ENCODE measurements at places on chromosomes 16 and 17.

GRCh38 chr17:30337393-30337999 is 3.6 kb upstream of the TMIGD1 start:
- DNase-seq, result no peak

- peak; percentile 21 for DNase-seq
Measured at GRCh38 chr17:4833941-4834680, 971 bp downstream of the MINK1 start.

DNA sequence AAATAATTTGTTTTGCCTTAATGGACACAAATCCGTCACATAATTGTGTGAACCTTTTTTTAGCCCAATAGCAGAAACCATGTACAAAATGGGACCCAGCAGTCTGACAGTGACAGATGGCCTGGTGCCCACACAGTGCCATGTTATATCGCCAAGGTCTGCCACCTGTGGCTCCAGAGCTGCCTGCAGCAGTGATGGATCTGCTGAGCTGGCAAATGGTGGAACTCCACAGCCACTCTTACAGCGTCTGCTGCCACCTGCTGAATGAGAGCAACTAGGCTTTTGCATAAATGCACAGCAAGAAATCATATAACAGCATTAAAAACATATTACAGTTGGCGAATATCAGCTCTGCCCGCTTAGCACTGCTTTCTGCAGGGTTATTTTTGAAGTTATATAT is 59.4 kb downstream of the NUP93 start:
- DNase-seq, result peak; percentile 21

DNA sequence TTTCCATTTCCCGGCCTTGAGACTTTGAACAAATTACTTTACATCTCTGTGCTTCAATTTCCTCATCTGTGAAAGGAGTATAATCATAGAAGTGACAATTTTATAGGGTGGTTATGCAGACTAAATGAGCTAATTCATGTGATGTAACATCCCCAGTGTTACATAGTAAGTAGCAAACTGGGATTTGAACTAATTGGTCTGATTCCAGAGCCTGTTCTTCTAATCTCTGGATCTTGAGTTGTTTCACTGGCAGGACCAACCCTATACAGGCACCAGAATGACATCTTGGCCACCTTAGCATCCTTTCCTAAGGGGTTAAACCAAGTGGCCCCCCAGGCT is 77.7 kb downstream of the AATF start:
- no peak for DNase-seq

- DNase-seq, result no peak
Measured at GRCh38 chr17:628089-628941, 86.3 kb downstream of the VPS53 start.

DNA sequence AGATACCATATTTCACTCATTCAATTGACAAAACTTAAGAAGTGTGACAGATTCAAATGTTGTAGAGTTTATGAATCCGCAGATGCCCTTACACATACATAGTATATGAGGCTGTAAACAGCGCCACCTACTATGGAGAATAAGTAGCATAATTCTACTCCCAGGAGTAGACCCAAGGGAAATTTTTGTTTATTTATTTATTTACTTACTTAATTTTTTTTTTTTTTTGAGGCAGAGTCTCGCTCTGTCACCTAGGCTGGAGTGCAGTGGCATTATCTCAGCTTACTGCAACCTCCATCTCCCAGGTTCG is 35.5 kb downstream of the GAN start:
- no peak for DNase-seq

- DNase-seq, result no peak
Measured at GRCh38 chr17:1035546-1036170, 38.7 kb downstream of the TIMM22 start.

DNA sequence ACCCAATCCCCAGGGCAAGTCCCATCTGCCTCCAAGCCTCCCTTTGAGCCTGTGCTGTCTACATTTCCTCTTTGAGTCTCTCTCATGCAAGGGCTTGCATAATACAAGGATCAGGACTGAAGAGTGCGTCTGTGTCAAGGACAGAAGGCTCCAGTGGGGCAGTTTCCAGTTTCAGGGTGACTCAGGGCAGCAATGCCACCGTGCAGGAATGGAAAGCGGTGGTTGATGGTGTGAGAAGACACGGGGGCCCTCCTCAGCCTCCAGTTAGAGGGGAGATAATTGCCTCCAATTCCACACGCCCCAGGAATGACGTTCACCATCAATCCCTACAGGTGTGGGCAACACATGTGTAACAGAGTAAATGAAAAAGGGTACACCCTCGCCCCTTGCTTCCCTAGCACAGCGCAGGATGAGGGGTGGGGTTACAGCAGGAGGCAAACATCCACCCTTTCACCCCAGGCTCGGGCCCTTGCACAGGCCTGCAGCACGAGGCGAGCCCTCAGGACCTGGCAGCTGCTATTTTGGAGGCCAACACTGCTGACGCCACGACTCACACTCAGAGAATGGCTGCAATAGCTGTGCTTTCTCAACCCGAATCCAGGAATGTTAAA is 24.8 kb upstream of the SLC25A19 start:
- peak; percentile 90 for DNase-seq

- DNase-seq, result no peak
Measured at GRCh38 chr16:66906916-66907836, 11.5 kb downstream of the CDH16 start.

DNA sequence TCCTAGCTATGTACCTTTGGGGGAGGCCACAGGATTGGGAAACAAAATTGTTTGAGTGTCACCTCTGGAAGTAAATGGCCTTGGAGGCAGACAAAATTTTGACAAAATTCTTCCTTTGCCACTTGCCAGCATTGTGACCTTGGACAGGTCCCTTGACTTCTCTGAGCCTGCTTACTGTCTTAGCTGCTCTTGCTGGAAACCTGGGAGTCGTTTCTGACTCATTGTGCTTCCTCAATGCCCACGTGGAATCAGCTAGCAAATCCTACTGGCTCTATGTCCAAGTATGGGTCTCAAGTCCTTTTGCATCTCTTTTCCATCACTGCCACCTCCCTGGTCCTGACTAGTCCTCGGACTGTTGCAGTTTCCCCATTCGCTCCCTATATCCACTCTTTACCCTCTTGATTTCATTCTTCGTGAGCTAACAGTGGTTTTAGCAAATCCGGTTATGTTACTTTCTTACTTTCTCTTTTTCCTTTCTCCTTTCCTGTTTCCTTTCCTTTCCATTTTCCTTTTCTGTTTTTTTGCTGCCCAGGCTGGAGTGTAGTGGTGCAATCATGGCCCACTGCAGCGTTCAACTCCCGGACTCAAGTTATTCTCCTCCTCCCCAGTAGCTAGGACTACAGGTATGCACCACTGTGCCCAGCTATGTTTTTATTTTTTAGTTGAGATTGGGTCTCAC is 68.1 kb upstream of the LGALS9 start:
- DNase-seq, result no peak

GRCh38 chr17:38742411-38743308 is 5.5 kb downstream of the PCGF2 start:
- DNase-seq, result peak; percentile 22

GRCh38 chr16:53433509-53433908 is 762 bp upstream of the RBL2 start:
- DNase-seq, result no peak

GRCh38 chr16:47475786-47476185 is 14.7 kb downstream of the PHKB start:
- DNase-seq, result no peak

- no peak for DNase-seq
Measured at GRCh38 chr17:37825851-37826250, 81.0 kb upstream of the HNF1B start.

GRCh38 chr17:2709183-2709661 is 2.3 kb downstream of the CLUH start:
- DNase-seq, result no peak

DNA sequence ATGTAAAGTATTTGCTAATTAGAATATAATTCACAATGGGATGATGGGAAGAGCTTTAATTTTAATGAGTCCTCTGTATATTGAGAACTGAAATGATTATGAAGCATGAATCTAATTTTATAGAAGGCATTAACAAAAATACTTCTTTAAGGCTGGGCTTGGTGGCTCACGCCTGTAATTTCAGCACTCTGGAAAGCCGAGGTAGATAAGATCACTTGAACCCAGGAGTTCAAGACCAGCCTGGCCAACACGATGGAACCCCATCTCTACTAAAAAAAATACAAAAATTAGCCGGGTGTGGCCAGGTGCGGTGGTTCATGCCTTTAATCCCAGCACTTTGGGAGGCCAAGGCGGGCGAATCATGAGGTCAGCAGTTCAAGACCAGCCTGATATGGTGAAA is 12.0 kb downstream of the CDK12 start:
- DNase-seq, result no peak

- peak; percentile 71 for DNase-seq
Measured at GRCh38 chr16:57576429-57576870, 34.0 kb downstream of the ADGRG5 start.

DNA sequence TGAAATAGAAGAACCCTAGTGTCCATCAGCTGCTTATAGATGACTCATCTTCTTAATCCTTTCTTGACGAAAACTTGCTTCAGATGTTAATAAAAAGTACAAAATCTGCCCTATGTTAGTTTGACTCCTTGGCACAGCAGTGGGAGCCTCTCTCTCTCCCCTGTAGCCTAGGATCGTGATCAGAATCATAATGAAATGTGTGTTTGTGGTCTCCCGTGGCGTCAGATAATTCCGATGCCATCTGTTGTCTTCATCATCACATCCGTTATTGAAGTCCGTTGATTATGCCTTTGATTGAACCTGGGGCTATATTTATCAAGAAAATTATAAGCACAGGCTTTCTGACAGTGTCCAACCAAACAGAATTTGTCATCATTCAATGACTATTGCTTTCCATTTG is 102.5 kb downstream of the BMERB1 start:
- DNase-seq, result no peak

- DNase-seq, result no peak
Measured at GRCh38 chr16:89275284-89275584, 57.7 kb downstream of the ZNF778 start.

DNA sequence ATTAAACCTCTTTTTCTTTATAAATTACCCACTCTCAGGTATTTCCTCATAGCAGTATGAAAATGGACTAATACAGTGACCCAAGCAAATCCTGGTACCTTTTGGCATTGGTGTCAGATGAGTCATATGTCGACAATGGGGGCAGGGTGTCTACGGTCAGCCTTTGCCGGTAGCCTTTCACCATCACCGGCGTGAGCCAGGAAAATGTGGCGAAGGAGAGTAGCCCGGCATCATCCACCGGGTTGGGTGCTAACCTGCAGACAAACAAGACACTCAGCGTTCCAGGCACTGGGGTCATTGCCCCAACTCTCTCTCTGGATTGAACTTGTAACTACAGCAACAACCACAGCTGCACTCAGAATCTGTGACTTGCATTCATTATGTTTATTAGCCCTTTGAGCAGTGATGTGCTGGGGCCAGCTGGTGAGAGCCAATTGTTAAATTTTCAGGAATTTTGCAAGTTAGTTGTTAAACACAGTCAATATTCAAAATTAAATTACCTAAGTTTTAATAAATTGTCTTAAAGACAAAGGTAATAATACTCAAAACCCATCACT is 11.9 kb downstream of the ABCC12 start:
- DNase-seq, result no peak

DNA sequence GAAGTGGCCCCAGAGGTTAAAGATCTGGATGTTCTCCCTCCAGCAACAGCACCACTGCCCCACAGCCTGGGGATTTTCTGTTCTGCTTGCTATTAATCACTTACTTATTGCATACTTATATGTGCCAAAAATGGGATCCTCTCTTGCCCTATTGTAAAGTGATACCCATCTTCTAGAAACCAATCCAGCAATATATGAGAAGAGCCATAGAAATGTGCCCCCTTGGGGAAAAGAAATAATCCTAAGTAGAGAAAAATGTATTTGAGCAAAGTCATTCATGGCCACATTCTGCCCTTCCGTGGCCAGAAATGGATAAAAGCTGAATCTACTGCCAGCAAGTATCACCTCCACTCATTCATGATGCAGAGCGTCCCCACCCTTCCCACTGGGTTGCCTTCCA is 20.9 kb downstream of the SOST start:
- DNase-seq, result no peak

GRCh38 chr17:57574040-57574513 is 171.0 kb downstream of the CCDC182 start:
- no peak for DNase-seq

GRCh38 chr16:3587547-3588110 is 10.4 kb upstream of the NLRC3 start:
- DNase-seq, result no peak

DNA sequence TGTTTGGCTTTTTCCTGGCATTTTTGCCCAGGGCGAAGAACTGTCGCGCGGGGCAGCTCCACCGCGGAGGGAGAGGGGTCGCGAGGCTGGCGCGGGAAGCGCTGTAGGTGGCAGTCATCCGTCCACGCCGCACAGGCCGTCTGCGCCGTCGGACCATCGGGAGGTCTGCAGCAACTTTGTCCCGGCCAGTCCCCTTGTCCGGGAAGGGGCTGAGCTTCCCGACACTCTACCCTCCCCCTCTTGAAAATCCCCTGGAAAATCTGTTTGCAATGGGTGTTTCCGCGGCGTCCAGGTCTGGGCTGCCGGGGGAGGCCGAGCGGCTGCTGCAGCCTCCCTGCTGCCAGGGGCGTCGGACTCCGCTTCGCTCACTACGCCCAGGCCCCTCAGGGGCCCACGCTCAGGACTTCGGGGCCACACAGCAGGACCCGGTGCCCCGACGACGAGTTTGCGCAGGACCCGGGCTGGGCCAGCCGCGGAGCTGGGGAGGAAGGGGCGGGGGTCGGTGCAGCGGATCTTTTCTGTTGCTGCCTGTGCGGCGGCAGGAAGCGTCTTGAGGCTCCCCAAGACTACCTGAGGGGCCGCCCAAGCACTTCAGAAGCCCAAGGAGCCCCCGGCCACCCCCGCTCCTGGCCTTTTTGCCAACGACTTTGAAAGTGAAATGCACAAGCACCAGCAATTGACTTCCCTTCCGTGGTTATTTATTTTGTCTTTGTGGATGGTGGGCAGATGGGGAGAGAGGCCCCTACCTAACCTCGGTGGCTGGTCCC is 2.3 kb upstream of the CBX4 start:
- no peak for DNase-seq

DNA sequence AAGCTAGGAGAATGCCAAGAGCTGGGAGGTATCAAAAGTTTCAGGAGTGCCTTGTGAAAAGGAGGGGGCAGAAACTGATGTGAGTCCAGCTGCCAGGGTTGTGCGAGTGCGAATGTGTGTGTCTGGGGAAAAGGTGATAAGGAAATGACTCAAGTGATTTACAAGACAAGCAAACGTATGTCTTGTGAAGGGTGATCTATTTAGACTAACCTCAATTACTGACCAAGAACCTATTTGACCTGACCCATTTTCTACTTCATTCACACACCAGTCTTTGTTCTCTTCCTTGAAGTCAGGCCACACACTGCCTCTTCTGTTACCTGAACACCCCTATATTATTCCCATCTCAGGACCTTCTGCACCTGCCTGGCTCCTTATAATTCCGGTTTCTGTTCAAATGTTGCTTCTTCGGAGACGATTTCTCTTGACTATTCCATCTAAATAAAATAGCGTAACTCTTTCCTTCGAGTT is 1.0 kb downstream of the GDE1 start:
- DNase-seq, result peak; percentile 14

- no peak for DNase-seq
Measured at GRCh38 chr17:31997005-31997404, 10.2 kb upstream of the LRRC37B start.

DNA sequence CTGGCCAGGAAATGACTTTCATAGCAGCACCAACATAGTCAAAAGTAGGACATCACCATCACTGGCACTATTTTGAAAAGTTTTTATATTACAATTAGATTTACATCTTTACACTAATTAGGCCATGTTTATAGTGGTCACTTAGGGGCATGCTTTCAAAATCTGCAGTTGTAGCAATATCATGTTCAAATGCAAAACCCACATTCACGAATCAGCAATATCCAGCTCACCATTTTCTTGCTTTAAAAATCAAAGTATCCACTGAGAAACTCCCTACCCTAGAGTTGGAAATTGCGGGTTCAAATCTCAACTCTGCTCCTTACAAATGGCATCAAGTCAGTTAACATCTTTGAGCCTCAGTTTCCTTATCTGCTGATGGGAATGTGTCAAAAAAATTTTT is 237.4 kb downstream of the ZFHX3 start:
- DNase-seq, result no peak

All from HL-60 (cell line).